ENCODE measurements at places on chromosomes 12 and 14.

- DNase-seq, result no peak
Measured at GRCh38 chr14:37036669-37037341, 135.6 kb downstream of the SLC25A21 start.

DNA sequence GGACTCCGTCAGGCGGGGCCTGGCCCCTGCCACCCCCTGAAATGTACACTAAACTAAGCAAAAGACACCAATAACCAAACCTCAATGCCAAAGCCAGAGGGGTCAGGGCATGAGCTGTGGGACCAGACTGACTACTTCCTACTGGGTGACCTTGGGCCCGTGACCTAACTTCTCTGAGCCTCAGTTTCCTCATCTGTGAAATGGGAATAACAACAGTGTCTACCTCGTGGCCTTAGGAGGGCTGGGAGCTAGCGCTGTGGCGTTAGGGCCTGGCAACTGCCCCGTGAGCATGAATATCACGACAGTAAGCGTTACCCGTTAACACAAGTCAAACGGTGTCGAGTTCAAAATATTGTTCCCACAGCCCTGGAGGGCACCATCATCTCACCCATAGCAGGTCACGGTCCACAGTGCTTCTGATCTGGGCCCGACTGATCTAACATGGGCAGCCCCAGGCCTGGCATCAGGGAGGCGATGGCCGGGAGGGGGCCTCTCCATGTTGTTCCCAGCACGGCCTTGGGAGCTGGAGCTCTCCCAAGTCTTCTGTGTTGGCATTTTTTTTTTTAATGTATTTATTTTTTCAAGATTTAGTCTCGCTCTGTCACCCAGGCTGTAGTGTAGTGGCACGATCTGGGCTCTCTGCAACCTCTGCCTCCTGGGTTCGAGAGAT lies 52.2 kb downstream of the TESC start:
- no peak for DNase-seq

GRCh38 chr12:7101694-7102131 lies 7.3 kb downstream of the C1RL start:
- no peak for DNase-seq

DNA sequence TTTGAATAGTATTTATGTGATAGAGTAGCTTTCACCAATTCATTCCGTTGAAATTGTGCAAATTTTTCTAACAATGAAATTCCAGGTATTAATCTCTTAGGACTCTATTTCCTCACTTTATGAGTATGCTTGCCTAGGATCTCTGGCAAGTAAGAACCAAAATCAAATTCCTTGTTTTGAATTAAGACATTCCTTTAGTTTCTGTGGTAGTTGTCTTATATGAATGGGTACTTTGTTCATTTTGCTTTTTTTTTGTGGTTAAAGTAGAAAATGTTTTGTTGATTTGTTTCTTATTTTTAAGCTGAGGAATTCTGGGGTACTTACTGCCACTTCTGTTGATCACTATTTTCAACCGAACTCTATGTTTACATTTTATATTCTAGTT lies 59.8 kb downstream of the KITLG start:
- no peak for DNase-seq

GRCh38 chr14:60317609-60318008 lies 68.6 kb downstream of the PPM1A start:
- no peak for DNase-seq

DNA sequence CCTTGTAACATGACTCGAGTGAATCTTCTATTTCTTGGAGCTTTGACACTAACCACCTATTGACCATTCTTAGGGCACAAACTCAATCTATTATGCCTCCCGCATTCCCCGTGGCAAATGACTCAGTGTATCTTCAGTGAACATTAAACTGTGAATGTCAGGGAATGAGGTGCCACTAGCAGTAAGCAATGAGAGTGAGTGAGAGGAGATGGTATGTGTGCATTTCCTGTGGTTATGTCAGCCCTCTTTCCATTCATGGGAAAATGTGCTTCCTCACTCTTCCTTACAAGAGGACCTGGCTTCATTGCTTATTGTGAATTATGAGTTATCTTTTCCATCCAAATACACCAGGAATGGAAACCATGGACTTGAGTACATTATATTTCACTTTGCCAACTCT lies 229.2 kb downstream of the EMP1 start:
- no peak for DNase-seq

DNA sequence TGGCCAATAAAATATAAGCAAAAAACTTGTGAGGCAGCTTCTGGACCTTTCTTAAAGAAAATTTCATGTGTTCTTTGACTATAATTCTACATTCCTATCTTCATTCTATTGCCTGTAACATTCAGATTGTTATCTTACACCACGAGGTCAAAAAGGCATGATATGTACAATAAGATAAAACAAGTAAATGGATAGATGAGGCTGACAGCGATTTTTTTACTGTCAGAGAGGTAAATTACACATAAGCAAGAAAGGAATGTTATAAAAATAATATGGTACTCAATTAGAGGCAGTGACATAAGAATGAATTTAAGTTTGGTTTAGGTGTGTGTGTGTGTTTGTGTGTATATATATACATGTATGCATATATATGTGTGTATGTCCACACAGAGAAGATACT lies 660.0 kb downstream of the C12orf50 start:
- DNase-seq, result no peak

GRCh38 chr12:130953771-130954543 lies at the start of gene ADGRD1:
TSS of gene ADGRD1 (plus strand) at chr12:130953907. CDS start at chr12:130954466, 559 bp downstream.
- DNase-seq, result no peak

DNA sequence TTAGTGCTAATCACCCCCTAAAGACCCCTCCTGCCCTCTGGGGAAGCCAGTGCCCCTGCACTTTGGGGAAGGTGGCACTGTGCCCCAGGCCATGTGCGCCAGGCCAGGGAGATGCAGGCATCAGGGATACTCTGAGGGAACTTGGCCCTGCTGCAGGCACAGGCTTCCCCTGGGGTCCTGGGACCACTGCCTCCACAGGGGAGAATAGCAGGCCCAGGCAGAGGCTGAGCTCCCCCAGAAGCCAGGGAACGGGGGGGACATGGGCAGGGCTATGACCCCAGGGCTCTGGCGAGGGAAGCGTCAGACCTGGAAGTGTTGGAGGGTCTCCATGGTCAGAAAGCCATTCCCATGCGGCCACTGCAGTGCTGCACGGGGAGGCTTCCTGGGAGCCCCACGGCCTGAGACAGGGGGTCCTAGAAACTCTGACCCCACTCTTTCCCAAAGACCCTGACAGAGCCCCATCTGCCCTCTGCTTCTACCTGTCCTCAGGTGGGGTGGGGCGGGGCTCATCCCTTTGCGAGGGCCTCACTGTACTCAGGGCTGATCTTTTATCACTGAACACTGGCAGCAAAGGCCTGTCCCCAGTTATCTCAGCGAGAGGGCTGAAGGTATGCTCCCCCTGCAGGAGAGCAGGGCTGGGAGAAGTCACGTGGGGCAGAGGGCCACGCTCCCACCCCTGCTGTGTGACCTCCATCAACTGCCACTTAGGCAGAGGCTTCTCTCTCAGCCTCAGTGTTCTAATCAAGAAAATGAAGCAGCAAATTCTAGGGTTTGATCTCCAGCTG lies 160.0 kb downstream of the CALM1 start:
- no peak for DNase-seq

- no peak for DNase-seq
Measured at GRCh38 chr12:122395319-122395718, 27.1 kb downstream of the CLIP1 start.

DNA sequence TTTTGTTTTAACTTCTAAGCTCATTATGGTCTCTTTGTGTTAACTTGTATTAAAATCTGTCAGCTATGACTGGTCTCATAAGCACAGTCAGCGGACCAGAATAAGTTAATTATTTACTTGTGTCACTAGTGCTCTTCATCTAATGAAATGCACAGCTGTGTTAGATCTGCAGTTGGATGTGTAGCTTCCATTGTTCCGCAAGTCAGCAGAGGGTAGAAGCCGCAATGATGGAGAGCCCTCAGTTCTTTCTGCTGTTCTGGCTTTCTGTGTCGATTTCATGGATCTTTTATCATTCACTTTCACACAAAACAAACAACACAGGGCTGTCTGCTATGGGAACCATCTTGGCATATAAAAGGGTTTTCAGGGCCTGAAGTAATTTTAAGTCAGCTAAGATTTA lies 89.3 kb upstream of the RFX4 start:
- DNase-seq, result no peak

GRCh38 chr12:10940389-10940788 lies 1.3 kb upstream of the TAS2R14 start:
- DNase-seq, result no peak

DNA sequence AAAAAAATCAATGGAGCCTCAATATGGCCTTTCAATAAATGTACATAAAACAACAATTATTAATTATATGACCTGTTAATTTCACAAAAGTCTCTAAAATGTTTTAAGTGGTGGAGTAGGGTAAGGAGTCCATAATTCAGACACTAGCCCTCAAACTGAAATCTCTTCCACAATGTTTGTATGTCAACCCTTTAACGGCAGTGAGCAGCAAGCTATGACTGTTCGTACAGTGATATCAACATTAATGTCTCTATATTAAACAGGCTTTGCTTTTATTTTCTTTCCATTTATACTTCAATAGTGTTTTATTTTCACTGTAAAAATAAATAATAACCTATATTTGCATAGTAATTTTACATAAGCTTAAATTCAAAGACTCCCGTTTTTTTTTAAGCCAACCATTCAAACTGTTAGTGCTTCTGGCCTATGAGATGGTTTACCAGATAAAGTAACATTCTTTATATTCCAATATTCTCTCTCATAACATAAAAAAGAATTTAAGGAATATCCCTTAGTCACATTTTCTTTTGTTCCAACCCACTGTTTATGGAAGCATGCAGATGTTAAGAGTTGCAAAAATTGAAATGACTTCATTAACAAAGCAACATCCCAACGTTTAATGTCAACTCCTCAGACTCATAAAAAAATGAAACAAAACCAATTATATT lies 2.3 kb downstream of the CDK17 start:
- DNase-seq, result no peak

DNA sequence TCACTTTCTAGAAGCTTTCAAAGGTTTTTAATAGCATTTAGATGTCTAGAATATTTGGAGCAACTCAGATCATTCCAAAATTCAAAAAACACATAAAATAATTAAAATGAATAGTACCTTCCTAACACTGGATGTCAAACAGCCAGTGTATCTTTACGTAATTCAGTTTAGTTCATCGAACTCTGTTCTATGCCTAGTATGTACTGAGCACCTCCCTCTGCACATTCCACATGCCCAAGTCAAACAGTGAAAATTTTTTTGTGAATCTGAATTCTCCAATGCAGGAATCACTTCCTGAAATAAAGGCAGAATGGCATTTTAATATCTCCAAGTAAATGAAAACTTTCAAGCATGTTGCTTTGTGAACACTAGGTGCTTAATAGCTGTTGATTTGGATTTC lies 192.3 kb downstream of the C12orf42 start:
- DNase-seq, result no peak

DNA sequence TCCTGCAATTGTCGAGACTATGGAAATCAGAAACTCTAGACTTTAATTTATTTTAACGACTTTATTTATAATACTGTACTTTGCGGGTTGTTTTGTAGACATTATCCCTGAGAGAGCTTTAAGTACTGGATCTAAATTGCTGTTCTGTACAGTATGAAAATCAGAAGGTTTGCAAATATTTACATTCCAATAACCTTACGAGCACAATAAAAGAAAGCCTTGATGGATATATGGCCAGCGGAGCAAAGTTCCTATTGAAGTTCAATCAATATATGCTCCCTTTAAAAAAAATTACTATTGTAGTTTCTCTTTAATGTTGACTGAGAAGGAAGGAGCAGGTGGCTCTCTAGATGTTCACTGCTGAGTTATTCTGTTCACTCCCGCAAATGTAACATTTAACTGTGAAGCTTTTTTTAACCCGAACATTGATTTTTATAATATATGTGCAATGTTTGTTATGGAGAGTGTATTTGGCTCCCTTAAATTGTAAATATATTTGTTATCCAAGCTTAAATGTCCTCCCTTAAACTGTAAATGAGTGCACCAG lies 235.3 kb downstream of the PLCZ1 start:
- no peak for DNase-seq

GRCh38 chr14:73466861-73467260 lies 8.5 kb upstream of the NUMB start:
- no peak for DNase-seq

- no peak for DNase-seq
Measured at GRCh38 chr14:101109981-101110728, 206.6 kb upstream of the RTL1 start.

GRCh38 chr14:69715725-69716477 lies 51.0 kb upstream of the SRSF5 start:
- DNase-seq, result no peak

DNA sequence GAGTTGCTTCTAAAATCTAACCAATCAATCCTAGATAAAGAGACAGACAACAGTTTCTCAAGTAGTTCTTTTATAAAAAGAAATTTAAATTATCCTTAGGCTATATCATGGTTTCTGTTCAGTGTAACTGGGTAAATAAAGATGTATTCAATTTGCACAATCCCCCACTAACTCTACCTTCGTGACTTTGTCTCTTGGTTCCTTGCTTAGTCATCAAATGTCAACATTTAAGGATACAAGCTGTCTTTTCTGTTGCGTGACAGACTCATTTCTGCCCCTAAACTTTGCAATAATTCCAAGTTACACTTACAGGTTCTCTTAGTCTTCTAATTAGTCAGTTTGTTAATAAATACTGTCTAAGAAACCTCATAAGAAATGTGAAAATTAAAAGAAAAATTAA lies 50.6 kb downstream of the SCAF11 start:
- DNase-seq, result no peak

DNA sequence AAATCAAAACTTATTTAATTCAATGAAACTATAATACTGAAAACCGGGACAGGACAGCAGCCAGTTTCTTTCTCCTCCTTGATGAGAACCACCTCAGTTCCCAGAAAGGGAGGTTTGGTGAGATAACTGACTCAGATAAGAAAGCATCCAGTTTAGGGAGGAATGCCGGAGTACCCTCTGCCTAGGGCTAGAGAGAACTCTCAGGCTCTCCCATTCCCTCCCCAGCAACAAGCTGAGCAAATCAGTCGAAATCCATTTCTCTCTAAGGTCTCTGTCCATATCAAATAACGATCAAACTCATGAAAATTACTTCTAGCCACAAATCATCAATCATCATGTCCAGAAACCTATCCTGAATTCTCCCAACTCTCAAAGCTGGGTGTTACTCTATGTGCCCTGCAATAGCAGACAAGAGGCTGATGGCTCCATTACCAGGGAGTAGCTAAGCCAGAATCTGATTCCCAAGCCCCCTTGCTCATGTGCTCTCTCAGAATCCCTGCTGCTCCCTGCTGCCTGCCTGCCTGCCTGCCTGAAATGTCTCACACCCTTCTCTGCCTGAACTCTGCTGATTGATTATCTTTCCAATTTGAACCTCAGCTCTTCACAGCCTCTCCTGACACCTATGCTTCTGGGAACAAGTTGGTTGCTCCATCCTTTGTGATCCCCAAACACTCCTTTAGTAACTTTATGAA lies 49.4 kb downstream of the SLC25A47 start:
- no peak for DNase-seq

GRCh38 chr12:108727868-108728735 lies 3.2 kb downstream of the CORO1C start:
- no peak for DNase-seq

GRCh38 chr14:105303949-105304348 lies 3.1 kb upstream of the BRF1 start:
- DNase-seq, result no peak

- DNase-seq, result no peak
Measured at GRCh38 chr14:96095058-96095457, 55.9 kb downstream of the C14orf132 start.
